Uterus (tissue), 4 donors: ENCODE measurements at places on chromosomes 7 and 10. TPM values are rescaled to one million over a fixed set of nuclear protein-coding genes. Genes with fewer than 3 reads are reported as not detected.

LBX1 gene
- total RNA-seq = not detected

- DNase-seq = no peak
Observed at GRCh38 chr7:102944241-102944640, 31.4 kb downstream of the LRRC17 start.

GRCh38 chr7:18457832-18458231 is 37.7 kb upstream of the HDAC9 start:
- no peak for DNase-seq

DNA sequence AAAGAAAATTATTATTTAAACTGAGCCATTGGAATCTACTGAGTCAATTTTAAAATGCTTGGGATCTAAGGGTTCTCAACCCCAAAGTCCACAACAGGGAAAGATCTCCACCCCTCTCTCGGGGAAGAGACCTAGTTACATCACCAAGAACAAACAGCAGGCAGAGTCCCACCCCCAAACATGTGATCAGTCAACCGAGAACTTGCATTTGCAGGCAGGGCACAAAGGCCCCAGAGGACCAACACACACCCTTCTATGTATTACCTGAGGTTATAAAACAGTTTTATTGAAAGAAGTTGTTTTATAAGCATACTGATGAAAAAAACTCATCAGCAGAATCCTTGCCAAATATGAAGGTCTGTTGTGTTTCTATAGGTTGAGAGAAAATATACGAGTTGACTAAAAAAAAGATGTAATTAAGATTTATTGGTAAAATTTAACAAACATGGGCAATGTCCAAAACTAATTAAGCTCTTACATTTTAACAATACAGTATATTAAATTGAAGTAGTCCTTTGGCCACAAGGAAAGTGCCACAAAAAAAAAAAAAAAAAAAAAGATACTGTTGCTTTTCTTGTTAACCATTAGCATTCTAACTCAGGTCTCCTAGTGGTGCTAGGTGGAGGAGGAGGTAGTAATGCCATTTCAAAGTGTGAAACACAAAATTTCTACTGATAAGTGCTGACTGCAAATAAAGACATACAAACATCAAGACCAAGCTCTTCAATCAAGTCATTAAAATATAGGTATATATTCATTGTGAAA is 975 bp upstream of the USP54 start:
- peak; percentile 71 for DNase-seq

- no peak for DNase-seq
Observed at GRCh38 chr10:63219749-63220148, 86.6 kb downstream of the NRBF2 start.

DNA sequence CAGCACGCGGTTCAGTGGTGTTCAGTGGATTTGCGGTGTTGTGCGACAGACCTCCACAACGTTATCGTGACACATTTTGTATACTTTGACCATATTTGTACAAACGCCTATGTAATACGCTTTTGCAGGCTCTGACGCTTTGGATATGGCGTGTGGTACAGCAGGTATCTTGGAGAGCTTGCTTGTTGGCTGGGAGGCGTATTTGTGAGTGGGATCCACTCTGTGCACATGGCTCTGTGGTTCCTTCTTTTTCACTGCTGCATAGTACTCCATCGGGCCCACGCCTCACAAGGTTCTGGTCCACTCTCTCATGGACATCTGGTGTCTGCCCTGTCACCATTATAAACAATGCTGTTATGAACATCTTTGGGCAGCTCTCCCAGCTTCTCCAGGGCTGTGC is 53.2 kb downstream of the ELFN1 start:
- DNase-seq = no peak
